Stimulated activated CD4-positive, alpha-beta T cell treated with anti-CD3 and anti-CD28 coated beads, Interleukin-1b, Interleukin-23, amount 100 ng/mL, for 4 hours (primary cell): ENCODE measurements at places on chromosomes 2 and 18.

GRCh38 chr2:200013906-200014305 lies 58.5 kb downstream of the MAIP1 start:
- DNase-seq: no peak

DNA sequence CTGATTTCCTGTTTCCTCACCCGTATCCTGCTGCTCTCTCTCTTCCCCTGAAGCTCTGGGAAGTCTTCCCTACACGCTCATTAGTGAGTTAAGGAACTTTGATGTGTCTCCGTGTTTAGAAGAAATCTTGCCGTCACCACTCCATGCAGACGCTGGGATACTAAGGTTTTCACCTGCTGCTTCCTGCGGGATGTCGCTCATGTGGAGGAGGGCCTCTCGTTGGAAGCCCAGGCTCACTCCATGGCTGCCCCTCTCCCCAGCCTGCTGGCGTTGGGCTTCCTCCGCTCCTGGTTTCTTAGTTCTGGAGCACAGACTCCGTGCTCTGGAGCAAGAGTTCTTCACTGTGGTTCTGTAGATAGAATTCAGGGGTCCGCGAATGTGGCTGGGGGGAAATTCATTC lies 326.3 kb downstream of the GBX2 start:
- no peak for DNase-seq

GRCh38 chr18:74856928-74857327 lies 259.3 kb downstream of the ZNF407 start:
- DNase-seq: no peak

DNA sequence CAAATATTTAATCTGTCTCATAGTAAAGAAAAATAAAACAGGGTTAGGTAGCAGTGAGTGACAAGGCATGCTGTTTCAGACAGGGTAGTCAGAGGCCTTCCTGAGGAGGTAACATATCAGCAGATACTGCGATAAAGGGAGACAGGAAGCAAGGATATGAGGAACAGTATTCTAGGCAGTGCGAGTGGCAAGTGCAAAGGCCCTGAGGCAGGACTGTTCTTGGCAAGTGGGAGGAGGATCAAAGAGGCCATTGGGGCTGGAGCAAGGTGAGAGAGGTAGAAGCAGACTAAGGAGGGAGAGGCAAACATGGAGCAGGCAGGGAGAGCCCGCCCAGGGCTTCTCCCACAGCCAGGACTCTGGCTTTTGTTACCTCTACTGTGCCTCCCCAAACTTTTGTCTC lies 33.6 kb downstream of the GAD1 start:
- DNase-seq: no peak

- no peak for DNase-seq
Measured at GRCh38 chr2:235940330-235940729, 227.9 kb downstream of the GBX2 start.

DNA sequence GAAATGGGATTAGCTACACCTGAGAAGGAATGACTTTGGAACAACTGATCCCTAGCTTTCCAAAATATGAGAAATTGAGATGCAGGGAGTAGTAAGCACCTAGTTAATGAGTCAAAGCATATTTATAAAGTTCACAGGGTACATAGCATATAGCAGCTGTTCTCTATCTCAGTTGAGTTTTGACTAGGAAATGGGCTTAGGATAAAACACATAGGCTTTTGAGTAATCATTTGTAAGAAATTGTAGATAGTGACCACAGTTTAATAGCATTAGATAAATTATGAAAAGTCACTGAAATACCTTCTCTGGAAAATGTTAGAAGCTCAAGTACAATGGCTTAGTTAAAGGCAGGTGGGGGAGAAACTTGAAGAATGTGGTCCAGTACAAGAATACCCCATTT lies 444.7 kb upstream of the TNP1 start:
- DNase-seq: no peak

DNA sequence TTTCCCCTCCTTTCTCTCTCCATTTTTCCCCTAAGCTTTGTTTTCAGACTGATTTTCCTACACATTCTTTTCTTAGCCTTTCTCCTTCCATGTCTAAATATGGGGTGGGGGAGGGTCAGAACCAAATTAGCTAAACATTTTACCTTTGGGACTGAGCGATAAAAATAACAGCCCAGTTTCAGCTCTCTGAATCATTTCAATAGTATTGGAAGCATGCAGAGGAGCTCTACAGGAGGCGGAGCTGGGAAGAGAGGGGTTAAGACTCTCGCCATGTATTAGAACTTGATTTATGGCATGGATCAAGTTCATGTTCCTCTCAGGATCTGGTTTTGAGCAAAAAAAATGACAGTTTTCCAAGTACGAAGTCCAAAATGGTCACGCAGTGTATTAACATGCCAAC lies 109.1 kb downstream of the CPO start:
- no peak for DNase-seq

GRCh38 chr2:37819186-37819585 lies 105.9 kb upstream of the RMDN2 start:
- DNase-seq: no peak

DNA sequence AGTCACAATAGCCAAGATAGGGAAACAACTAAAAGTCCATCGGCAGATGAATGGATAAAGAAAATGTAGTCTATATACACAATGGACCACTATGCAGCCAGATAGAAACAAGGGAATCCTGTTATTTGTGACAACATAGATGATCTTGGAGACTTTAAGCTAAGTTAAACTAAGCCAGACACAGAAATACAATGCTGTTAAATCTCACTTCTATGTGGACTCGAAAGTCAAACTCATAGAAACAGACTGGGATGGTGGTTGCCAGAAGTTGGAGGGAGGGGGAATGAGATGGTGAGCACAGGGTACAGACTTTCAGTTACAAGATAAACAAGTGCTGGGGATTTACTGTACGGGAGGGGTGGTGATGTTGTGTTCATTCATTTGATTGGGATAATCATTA lies 5.4 kb upstream of the CNDP1 start:
- no peak for DNase-seq
